Kasumi-1 (cell line): ENCODE measurements at places on chromosomes 7 and 10.

- DNase-seq, result no peak
Measured at GRCh38 chr7:132112657-132113056, 463.6 kb downstream of the PLXNA4 start.

GRCh38 chr10:53123311-53123710, 350.7 kb upstream of the MBL2 start:
- no peak for DNase-seq

DNA sequence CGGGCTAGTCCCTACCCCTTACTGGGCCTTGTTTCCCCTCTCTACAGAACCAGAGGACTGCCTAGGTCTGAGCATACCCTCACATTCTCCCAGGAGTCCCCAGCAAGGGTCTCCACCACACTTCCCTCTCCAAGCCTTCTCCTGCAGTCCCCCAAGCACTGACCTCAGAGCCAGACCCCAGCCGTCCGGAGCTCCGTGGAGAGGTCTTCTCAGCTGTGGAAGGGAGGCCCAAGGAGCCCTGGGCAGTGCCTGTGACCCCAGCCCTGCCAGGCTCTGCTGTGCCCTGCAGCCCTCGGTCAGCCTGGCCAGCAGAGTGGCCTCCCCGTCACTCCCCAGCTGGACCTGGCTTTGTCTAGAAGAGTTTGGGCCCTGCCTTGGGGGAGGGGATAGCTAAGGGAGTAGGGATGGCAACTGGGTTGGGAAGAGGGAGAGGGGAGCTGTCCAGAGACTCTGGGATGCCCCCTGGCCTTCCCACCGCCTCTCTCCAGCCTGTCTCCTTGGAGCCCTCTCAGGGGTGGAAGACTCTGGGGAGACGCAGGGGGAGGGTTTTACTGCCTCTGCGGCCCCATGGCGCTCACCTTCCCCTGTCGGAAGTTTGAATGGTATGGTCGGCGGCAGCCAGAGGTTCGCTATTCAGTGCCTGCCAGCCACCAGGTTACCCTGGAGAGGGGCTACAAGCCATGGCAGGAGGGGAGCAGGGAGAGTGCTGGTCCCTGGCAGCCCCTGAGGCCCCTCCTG, at the start of gene C10orf105:
Gene C10orf105, minus strand, starts transcription at position 315 of the 738 bp plus-strand sequence. CDS start 3,441 bp downstream, outside the sequence.
- no peak for DNase-seq

GRCh38 chr7:126222782-126223181, 1030.0 kb downstream of the GRM8 start:
- no peak for DNase-seq

- no peak for DNase-seq
Measured at GRCh38 chr7:143929224-143929920, 5.7 kb upstream of the OR2F2 start.

DNA sequence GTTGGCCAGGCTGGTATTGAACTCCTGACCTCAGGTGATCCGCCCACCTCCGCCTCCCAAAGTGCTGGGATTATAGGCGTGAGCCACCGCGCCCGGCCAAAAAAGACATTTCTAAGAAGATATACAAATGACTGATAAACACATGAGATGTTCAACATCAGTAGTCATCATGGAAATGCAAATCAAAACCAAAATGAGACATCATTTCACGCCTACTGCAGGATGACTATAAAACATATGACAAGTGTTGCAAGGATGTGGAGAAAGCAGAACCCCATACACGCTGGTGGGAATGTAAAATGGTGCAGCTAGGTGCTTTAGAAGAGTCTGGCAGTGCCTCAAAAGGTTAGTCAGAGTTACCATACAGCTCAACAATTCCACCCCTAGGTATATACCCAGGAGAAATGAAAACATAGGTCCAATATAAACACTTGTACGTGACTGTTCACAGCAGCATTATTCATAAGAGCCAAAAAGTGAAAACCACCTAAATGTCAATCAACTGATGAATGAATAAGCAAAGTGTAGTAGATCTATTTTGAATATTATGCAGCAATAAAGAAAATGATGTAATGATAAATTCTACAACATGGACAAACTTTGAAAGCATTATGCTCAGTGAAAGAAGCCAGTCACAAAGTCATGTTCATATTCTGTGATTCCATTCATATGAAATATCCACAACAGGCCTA, 24.5 kb downstream of the TMEM209 start:
- no peak for DNase-seq

DNA sequence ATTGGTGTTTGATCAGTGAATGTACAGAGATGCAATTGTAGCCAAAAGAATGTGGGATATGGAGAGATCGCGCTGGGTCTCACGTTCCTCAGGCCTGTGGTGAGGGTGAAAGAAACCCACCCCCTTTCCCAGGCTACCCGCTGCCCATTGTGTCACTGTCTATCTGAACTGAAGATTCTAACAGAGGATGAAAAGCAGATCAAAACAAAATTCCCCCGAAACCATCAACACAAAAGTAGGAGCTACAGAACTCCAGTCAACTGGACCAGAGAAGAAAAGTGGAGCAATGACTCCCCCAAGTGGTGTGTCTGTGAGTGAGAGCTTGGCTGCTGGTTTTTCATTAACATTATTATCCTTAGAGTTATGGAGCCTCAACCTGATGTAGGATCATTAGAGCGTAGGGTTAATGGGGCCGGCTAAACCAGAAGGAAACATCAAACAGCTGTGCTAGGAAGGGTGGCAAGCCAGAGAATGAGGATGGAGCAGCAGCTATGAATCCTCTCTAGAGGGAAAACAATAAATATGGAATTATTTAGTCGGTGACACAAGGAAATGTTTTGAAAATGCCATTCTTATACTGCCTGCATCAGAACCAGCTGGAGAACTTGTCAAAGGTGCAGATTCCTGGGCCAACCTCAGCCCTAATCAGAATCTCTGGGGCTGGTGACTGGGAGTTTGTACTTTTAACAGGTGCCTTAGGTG, 38.3 kb downstream of the AKR1B1 start:
- peak; percentile 59 for DNase-seq

- no peak for DNase-seq
Measured at GRCh38 chr7:156179872-156180390, 367.7 kb upstream of the SHH start.

DNA sequence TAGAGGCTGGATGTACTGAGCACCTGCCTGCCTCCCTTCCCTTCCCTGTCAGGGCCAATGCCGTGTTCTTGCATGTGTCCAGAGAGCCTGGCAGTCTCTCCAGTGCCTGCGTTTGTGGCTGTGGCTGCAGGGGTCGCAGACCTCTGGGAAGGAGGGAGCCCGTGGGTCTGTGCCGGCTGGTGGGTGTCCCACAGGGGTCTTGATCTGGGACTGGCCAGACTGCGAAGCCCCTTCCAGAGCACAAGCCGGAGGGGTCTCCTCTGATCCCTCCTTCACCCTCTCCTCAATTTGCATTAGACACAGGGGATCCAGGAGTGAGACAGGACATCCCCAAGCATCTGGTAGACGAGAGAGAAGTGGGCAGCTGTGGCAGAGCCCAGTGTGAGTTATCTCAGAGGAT, 199.2 kb downstream of the ADARB2 start:
- no peak for DNase-seq

DNA sequence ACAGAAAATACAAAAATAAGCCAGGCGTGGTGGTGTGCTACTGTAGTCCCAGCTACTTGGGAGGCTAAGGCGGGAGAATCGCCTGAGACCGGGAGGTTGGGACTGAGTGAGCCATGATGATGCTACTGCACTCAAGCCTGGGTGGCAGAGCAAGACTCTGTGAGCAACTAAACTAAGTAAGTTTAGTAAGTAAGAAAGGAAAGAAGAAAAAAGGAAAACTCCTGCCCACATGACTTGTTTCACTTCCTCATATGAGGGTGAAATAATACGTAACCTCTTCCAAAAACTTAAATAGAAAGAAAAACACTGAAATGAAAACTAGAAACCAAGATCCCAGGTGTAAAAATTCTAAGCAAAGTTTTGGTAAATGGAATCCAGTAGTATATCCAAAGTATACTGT, 79.6 kb downstream of the LARP4B start:
- DNase-seq, result no peak

- DNase-seq, result no peak
Measured at GRCh38 chr10:60352105-60352504, 37.6 kb downstream of the ANK3 start.

DNA sequence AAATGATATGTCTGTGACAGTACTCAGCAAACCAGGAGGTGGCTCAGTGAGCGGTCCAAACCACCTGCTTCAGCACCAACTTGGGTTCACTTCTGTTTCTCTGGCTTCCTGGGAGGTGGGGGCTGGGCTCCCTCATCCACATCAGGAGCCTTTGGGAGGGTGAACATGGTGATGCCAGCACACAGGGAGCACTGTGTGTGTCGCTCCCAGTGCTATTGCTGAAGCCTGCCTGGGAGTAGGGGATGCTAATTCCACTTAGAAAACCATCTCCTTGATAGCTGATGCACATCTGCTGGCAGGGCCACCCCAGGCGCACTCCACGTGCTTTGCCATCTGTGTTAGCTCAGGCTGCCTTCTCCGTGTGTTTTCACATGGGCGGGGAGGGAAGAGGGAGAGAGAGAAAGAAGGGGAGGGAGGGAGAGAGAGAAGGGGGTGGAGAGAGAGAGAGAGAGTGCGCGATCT, 58.0 kb downstream of the RAMP3 start:
- DNase-seq, result no peak

DNA sequence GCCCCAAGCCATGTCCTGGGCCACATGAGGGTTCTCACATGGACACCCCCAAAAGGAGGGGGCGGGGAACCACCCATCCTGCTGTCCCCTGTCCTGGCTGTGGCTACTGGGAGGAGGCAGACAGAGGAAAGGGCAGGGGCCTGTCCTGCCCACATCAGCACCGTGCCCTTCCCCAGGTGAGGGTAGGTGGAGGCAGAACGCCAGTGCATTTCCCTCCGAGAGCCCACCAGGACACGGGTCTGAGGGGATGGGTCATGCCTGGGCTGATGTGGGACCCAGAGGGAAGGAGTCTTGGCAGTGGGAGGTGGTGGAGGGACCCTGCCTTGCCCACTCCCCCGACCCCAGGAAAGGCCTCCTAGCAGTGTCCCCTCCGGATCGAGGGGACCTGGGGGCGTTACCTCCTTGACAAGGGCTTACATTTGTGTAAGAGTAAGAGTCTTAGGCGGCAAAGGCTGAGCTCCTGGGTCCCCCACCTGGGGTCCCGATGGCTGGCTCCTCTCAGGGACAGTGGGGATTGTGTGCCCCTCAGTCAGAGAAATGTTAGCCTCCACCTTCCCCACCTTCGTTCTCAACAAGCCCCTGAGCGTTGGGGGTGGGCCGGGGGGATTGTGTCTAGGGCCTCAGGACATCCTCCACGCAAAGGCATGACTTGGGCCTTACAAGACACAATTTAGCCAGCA, 6.1 kb downstream of the CRYGN start:
- DNase-seq, result no peak

DNA sequence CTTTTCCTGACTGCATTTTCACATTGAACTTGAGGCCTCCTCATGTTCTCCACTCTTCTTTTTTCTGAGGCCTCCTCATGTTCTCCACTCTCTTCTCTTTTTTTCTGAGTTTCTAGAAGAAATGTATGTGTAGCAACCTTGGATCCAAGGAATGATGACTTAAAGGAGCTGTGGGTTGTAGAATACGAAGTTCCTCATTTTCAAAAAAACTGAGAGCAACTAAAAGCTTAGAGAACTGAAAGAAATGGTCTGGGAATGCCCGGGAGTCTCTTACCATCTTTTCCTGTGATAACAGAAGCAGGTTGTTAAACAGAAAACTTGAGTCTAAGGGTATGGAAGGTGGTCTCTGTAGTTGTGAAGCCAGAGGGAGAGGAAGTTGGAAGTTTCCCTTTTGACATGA, 32.8 kb downstream of the MRPS33 start:
- peak; percentile 47 for DNase-seq

GRCh38 chr10:30510932-30511700, 77.1 kb downstream of the MAP3K8 start:
- DNase-seq, result no peak

DNA sequence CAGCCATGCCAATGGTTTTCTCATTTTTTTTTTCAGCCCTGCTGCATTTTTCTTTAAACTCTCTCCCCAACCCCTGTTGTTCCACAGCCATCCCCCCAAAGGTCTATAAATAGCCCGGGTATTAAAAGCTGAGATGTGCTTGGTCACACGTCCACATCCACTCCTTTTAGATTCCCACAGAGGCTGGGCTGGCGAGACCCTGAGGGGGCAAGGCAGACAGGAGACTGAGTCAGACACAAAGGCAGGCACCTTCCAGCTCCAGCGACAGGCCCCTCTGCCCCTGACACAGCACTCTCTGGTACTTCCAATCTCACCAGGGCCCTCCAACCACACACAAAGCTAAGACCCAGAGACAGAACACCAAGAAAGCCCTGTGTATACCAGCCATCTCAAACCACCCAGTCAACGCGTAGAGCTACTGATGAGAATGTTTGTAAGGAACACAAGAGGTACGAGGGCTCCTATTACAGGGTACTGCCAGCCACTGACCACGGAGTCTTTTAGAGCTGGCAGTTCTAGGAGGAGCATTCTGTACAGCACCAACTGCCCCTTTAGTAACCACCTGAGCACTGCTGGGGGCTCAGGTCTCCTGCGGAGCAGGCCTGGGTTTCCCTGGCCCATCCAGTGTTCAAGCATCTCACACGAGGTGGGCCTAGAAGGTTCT, 64.2 kb upstream of the DDC start:
- DNase-seq, result no peak

GRCh38 chr7:84104826-84105225, 89.8 kb downstream of the SEMA3A start:
- no peak for DNase-seq

- DNase-seq, result peak; percentile 76
Measured at GRCh38 chr7:92835851-92836488, 403 bp downstream of the CDK6 start.

DNA sequence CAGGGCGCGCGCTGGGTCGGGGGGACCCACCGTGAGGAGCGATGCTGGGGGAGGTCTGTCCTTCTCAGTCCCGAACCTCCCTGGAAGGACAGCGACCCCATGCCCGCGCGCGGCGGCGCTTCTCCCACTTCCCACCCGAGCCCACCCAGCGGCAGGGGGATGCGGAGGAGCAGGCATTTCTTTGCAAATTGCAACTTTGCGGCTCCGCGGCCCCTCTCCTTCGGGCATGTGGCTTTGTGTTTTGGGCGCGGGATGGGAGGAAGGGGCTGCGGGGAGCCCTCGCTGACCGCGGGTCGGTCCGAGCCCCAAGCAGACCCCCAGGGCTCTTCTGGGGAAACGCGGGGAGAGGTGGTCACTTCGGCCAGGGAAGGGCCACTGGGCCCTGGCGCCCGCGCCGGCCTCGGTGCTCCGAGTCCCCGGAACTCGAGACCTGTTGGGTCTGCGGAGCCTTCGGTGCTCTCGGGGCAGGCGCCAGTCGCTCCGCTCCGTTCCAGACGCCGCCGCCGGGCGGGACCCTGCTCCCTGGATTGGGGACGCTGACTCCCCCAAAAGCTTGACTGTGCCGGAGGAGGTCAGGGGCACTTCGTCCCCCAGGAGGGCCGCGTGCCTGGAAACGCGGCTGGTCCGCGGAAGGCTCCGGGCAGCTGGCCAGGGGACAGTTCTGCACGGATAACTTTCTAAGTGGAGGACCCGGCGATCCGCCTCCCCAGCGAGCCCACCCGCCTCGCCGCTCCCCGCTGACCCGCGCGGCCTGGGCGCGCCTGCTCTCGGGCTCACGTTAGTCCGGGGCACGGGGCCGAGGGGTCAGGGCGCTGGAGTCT, 164.2 kb upstream of the DPP6 start:
- no peak for DNase-seq

GRCh38 chr7:30162622-30163124, 27.9 kb downstream of the MTURN start:
- DNase-seq, result no peak

- DNase-seq, result no peak
Measured at GRCh38 chr10:86815035-86815617, 58.7 kb downstream of the BMPR1A start.
